ENCODE measurements at places on chromosomes 5 and 9.

GRCh38 chr9:134135343-134136117 lies at the start of gene WDR5:
Gene WDR5 (plus strand): TSS chr9:134136082. CDS start chr9:134139878, 3,796 bp downstream.
- no peaks in the 10 kb centered on the region for H3K27me3 ChIP-seq
- peaks cover 13% of the 10 kb centered on the region for H3K36me3 ChIP-seq
- peak; percentile 91 for DNase-seq

GRCh38 chr5:174825587-174825986 lies 101.2 kb downstream of the MSX2 start:
- no peaks in the 10 kb centered on the region for H3K36me3 ChIP-seq
- no peak for DNase-seq
- peaks cover 8% of the 10 kb centered on the region for H3K4me1 ChIP-seq
- peaks cover 34% of the 10 kb centered on the region for H3K27me3 ChIP-seq

DNA sequence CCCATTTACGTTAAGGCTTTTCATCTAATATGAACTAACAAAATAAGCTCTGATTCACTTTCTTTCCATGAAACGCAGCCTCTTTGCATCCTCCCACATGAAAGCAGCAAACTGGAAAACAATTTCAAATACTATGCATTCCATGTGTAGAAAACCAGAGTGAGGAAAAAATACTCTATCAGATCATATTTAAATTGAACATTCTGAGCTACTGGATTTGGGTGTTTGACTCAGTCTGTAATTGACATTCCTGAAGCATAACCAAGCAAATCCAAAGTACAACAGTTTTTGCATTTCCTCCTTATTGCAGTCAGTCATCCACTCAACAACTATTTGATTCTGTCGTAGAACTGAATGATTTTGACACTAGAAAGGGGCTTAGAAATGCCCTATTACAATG lies 399.1 kb upstream of the NMUR2 start:
- H3K4me3 ChIP-seq = no peak overlapping the region
- DNase-seq = no peak
- H3K27ac ChIP-seq = no peak overlapping the region
- no peaks in the 10 kb centered on the region for H3K4me1 ChIP-seq

GRCh38 chr9:129377931-129378661 lies 200.0 kb upstream of the IER5L start:
- H3K4me3 ChIP-seq = no peak overlapping the region
- no peak overlapping the region for H3K27ac ChIP-seq
- H3K27me3 ChIP-seq = no peaks in the 10 kb centered on the region
- H3K4me1 ChIP-seq = peaks cover 5% of the 10 kb centered on the region

DNA sequence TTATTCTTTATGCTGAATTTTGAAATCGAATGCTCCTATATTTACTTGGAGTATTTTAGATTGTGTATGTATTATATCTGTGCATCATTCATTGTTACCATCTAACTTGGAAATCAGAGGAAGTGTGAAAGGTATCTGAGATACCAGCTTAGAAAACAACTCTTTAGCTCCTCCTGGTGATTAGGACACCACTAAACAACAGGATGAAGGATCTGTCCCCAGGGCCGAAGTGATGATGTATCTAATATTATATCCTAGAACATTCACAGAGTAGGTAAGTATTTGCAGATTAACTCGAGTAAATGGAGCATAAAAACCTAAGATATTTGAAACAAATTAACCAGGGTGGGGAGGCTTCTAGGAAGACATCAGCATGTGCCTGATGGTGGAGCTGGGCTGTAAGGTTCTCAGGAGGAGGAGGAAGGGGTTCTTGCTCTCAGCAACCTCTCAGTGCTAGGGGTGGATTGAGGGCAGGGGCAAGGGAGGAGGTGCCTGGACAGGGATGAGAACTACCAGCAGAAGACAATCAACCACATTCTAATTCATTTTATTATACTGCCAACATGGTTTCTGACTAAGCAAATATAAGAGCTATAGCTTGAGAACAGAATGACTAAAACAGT lies 2.6 kb upstream of the NFIL3 start:
- no peaks in the 10 kb centered on the region for H3K36me3 ChIP-seq
- H3K27me3 ChIP-seq = peaks cover 3% of the 10 kb centered on the region
- H3K27ac ChIP-seq = no peak overlapping the region
- H3K4me3 ChIP-seq = peak overlapping the region; percentile 93
- peaks cover 17% of the 10 kb centered on the region for H3K4me1 ChIP-seq

- no peaks in the 10 kb centered on the region for H3K27me3 ChIP-seq
- peaks cover 9% of the 10 kb centered on the region for H3K36me3 ChIP-seq
- H3K4me1 ChIP-seq = no peaks in the 10 kb centered on the region
- no peak for DNase-seq
- no peak overlapping the region for H3K4me3 ChIP-seq
Observed at GRCh38 chr9:86252870-86253269, 6.6 kb downstream of the C9orf153 start.

DNA sequence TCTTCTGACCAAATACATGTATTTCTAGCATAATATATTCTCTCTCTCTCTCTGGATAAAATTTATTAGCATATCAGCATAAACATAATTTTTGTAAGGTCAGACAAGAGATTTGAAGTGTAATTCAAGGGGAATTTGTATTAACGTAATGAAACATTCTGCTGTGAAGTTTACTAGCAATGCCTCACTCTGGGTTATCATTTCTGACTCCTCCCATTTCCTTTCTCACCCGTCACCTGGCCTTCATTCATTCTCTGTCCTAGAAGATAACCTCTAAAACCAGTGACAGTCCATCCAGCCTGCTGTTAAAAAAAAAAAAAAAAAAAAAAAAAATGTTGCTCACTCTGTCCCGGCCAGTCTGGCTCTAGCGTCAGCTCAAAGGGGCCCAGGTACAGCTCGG lies 27.1 kb downstream of the GRAMD2B start:
- H3K27ac ChIP-seq = peak overlapping the region; percentile 98
- peaks cover 57% of the 10 kb centered on the region for H3K4me1 ChIP-seq
